Small intestine (tissue), 16 donors: ENCODE measurements at places on chromosomes 1 and 21.

DNA sequence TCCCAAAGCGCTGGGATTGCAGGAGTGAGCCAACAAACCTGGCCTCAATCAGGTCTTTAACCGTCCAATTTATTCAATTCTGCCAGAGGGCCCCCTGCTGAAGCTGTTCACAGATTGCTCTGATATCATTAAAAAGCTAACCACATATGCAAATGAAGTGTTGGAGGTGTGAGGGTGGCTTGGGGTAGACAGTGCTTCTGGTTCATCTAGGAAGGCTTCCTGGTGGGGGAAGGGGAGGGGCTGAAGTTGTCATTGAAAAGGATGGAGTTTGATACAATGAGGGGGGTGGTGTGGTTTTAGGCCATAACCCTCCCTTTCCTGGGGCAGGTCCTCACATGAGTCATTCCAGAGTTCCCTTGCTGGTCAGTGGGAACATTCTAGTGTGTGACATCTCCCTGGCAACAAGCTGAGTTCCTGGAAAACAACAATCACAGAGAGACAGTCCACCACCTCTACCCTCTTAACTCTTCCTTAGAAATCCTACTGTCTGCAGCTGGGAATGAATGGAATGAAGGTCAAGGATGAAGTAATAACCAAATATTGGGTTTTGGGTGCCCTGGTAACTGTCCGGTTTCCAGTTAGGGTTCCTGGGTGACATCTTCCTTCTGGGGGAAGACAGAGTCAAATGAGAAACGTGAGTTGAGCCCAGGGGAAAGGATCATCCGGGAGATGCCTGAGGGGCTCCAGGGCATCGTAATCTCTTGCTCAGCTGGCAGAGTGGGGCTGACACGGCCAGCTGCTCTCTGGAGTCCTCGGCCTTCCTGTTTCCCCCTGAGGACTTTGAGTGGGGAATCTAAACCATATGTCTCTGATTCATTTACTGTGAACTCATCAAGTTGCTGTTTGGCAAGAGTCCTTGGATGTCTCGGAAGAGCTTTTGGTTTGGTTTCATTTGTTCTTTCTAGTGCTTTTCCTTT is 32.2 kb downstream of the BATF3 start:
- DNase-seq, result no peak

GRCh38 chr1:112997781-112998180 is 41.8 kb upstream of the SLC16A1 start:
- DNase-seq, result no peak

GRCh38 chr1:15895233-15895632 is 47.7 kb downstream of the SPEN start:
- DNase-seq, result no peak

DNA sequence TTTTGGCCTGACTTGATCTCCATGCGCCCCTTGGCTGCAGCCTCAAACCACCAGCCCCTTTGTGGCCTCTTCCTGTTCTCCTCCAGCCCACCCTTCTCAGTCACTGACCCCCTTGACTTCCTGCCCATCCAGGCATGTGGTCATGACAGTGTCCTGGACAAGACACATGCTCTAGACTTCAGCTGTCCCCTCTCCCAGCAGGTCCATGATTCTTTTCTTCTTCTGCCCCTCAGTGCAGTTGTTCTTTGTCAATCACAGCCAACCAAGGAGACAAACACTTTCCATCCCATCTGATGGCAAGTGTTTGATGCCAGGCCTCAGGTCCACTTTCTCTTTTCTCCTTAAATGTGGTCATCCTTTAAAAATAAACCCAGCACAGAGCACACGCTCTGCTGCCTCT is 49.7 kb downstream of the SYT6 start:
- no peak for DNase-seq

DNA sequence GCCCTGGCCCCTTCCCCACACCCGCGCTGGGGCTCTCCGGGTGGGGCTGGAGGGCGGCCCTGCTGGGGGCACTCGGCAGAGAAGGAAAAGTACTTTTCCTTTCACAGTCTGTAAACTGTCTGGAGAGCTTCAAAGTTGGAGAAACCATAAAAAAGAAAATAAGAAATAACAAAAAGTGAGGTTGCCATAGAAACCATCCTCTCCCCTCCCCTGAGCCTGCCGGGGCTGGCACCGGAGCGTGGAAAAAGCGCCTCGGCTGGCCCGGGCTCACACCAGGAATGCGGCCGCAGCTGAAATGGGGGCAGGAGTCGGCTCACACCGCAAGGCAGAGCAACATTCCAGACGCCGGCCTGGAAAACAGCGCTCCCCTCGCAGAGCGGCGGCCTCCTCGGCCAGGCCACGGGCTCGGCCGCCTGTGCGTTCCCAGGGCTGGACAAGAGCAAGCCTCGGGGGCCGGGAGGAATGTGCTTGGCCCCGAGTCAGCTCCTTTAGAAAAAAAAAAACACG is 69.2 kb downstream of the MORN1 start:
- peak; percentile 69 for DNase-seq

DNA sequence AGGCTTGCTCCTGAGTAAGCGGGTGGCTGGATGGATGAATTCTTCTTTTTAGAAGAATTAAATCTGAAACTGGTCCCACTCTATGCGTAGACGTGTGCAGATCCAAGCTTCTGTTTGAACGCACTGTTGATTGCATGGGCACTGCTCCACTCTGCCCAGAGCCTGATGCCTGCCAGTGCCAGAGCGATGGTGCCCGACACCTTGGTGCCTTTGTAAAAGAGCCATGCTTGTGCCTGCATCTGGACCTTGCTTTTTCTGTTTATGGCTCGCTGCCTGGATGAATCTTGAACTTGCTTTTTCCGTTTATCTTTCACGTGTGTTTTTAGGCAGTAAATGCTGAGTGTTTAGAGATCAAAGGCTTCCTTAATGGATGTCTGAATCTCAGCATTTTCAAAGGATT is 15.0 kb upstream of the PWP2 start:
- DNase-seq, result peak; percentile 60
